ENCODE measurements at places on chromosomes 1 and 21.

DNA sequence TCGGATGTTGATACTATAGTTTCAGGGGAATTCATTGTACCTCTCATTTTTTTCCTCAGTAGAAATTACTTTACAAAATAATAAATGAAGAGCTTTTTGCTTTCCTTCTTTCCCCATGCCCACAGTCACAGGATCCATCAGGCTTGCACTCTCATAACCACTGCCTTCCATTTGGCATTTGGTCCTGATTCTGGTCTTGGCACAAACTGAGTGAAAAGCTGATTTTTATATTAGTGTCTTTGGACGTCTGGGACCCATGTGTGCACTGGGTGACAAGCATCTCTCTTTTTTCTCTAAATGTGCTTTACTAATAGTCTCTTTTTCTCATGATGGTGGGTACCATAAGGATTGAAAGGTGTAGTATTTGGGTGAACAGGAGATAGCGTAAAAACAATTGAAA, 2.8 kb downstream of the ELAVL4 start:
- no peaks in the 10 kb centered on the region for H3K27me3 ChIP-seq
- no peak overlapping the region for H3K4me3 ChIP-seq
- H3K36me3 ChIP-seq: no peaks in the 10 kb centered on the region
- no peak for DNase-seq
- H3K4me1 ChIP-seq: peaks cover 17% of the 10 kb centered on the region

GRCh38 chr1:188154761-188155160, 1326.0 kb downstream of the PLA2G4A start:
- H3K4me1 ChIP-seq: no peaks in the 10 kb centered on the region
- no peaks in the 10 kb centered on the region for H3K36me3 ChIP-seq
- no peak for DNase-seq

GRCh38 chr21:41439248-41439647, 13.2 kb downstream of the MX1 start:
- DNase-seq: no peak
- H3K4me3 ChIP-seq: no peak overlapping the region
- H3K27me3 ChIP-seq: no peaks in the 10 kb centered on the region
- H3K4me1 ChIP-seq: no peaks in the 10 kb centered on the region
- H3K27ac ChIP-seq: no peak overlapping the region
- no peaks in the 10 kb centered on the region for H3K36me3 ChIP-seq

DNA sequence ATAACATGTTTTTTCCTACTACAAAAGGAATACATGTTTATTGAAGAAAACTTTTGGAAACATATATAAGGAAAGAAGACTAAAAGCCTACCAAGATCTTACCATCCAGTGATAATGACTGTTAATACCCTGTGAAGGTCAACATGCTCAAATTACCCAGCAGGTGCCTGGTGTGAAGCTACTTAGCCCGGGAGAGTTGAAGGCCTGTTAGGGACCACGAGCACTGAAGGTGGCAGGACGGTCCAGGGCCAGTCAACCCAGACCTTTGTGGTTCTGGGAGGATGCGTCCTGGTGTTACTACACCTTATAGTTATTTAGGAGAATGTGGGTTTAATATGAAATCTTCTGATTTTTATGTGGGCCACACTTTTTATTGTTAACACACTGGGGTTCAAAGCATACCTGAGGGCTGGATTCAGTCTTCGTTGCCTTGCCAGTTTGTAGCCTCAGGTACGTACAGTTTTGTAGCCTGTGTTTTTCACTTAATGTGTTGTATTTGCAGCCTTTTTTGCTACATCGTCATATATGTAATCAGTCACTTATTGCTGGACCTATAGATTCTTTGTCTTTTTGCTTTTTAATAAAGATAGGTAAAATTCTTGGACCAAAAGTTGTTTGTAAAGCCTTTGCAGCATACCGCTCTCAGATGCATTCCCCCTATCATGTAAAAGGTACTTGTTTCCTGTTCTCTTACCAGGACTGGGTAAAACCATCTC, 9.8 kb downstream of the ITSN1 start:
- no peak for DNase-seq
- no peak overlapping the region for H3K27ac ChIP-seq
- peaks cover 9% of the 10 kb centered on the region for H3K4me1 ChIP-seq
- no peak overlapping the region for H3K4me3 ChIP-seq
- H3K36me3 ChIP-seq: peaks cover 11% of the 10 kb centered on the region

DNA sequence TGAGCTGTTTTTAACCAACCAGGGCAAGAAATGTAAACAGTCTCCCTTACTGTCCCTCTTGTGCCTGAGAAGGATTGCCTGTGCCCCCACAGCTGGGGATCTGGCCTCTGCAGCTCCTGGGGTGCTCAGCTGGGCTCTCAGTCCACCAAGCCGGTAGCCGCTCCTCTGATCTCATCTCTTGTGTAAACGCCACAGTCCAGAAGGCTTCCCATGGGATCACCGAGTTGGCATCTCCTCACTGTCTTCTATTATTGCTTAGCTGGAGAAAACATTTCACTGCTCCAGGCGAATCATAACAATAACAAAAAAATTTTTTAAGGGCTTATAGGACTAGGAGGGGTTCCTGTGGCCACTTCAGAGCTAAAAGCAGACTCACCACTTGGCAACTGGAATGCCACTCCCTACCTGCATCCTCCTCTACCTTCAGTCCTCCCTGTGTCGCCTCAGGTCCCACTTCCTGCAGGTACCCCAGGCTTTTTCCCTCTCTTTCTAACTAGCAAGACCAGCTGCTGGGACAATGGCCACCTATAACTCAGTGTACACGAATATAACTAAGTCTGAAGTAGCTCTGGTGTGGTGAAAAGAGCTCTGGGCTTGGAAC, 75.8 kb downstream of the ATP1A1 start:
- H3K4me1 ChIP-seq: peaks cover 3% of the 10 kb centered on the region
- no peaks in the 10 kb centered on the region for H3K27me3 ChIP-seq
- H3K27ac ChIP-seq: no peak overlapping the region
- DNase-seq: no peak
- H3K4me3 ChIP-seq: no peak overlapping the region
- no peaks in the 10 kb centered on the region for H3K36me3 ChIP-seq

GRCh38 chr1:43292216-43292615, 6.8 kb upstream of the C1orf210 start:
- H3K27me3 ChIP-seq: no peaks in the 10 kb centered on the region
- no peaks in the 10 kb centered on the region for H3K36me3 ChIP-seq
- H3K4me3 ChIP-seq: no peak overlapping the region
- H3K27ac ChIP-seq: no peak overlapping the region
- H3K4me1 ChIP-seq: peaks cover 16% of the 10 kb centered on the region

- no peaks in the 10 kb centered on the region for H3K4me1 ChIP-seq
- H3K27me3 ChIP-seq: no peaks in the 10 kb centered on the region
- H3K27ac ChIP-seq: no peak overlapping the region
- H3K36me3 ChIP-seq: no peaks in the 10 kb centered on the region
- no peak overlapping the region for H3K4me3 ChIP-seq
These were observed 67.9 kb upstream of the KIRREL1 start for GRCh38 chr1:157925419-157926166.

- no peak overlapping the region for H3K27ac ChIP-seq
- H3K4me1 ChIP-seq: no peaks in the 10 kb centered on the region
- H3K4me3 ChIP-seq: no peak overlapping the region
- no peaks in the 10 kb centered on the region for H3K36me3 ChIP-seq
- no peaks in the 10 kb centered on the region for H3K27me3 ChIP-seq
- DNase-seq: no peak
These were observed 187.9 kb downstream of the PATJ start for GRCh38 chr1:61930116-61930645.

DNA sequence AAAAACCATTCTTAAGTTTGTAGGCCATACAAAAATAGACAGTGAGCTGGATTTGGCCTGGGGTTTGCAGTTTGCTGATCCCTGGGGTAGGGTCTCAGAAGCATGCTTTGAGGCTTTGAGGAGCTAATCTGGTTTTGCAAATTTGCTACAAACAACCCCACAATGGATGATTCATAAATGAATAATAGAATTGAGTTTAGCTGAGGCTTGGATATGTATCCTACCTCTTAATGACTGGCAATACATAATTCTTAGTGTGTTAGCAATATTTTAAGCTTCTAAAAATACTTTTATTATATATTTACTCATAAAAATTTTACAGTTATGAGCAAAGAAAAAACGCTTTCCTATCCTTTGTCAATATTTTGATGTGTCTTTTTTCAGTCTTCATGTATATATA, 50.6 kb downstream of the ROR1 start:
- H3K27me3 ChIP-seq: no peaks in the 10 kb centered on the region
- no peak overlapping the region for H3K4me3 ChIP-seq
- DNase-seq: no peak
- H3K4me1 ChIP-seq: peaks cover 1% of the 10 kb centered on the region
- no peak overlapping the region for H3K27ac ChIP-seq
- H3K36me3 ChIP-seq: no peaks in the 10 kb centered on the region

- H3K27me3 ChIP-seq: no peaks in the 10 kb centered on the region
- no peaks in the 10 kb centered on the region for H3K36me3 ChIP-seq
- H3K27ac ChIP-seq: no peak overlapping the region
- H3K4me1 ChIP-seq: no peaks in the 10 kb centered on the region
These were observed 283.3 kb downstream of the DUSP10 start for GRCh38 chr1:221458447-221459156.

- no peak for DNase-seq
- H3K4me3 ChIP-seq: no peak overlapping the region
- no peak overlapping the region for H3K27ac ChIP-seq
These were observed 3.6 kb upstream of the SERBP1 start for GRCh38 chr1:67433837-67434236.

GRCh38 chr1:230594214-230594773, 48.0 kb upstream of the COG2 start:
- no peak overlapping the region for H3K4me3 ChIP-seq
- H3K27ac ChIP-seq: no peak overlapping the region
- H3K27me3 ChIP-seq: peaks cover 3% of the 10 kb centered on the region
- H3K36me3 ChIP-seq: no peaks in the 10 kb centered on the region

- H3K36me3 ChIP-seq: no peaks in the 10 kb centered on the region
- H3K4me3 ChIP-seq: no peak overlapping the region
- DNase-seq: no peak
- H3K27ac ChIP-seq: no peak overlapping the region
- peaks cover 3% of the 10 kb centered on the region for H3K27me3 ChIP-seq
These were observed 5.1 kb downstream of the NAV1 start for GRCh38 chr1:201543871-201544642.

DNA sequence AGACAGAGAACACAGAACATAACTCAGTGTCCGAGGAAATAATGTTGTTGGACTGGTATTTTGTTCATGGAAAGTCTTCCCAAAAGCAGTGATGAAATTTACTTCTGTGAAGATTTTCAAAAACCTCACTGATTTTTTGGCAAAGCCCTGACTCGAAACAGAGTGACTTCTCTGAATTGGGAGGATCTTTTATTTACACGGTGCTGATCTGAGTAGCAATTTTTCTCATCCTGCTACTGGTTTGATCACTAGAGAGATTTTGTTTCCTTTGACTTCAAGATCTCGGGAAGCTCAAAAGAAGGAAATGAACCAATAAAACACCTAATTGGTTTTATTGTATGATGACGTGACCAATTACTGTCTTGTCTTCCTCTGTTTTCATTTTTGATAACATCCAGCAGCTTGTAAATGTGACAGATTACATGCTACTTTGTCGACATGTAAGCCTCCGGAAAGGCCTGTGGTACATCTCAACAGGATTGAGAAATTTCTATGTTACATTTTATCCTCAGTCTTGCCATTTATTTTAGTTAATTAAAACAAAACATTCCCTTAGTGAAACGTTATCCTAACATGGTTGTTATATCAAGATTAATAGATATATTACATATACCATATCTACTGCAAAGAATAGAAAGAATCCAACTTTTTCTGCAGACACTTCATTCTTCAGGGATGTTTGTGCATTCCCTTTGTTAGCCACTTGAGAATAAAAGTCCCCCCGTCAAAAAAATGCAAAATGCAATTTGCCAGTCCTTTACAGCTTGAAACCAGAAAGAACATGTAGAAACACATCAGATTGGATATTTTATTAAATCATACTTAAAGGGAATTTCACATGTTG, 42.8 kb upstream of the IFI44L start:
- no peak overlapping the region for H3K27ac ChIP-seq
- no peaks in the 10 kb centered on the region for H3K36me3 ChIP-seq
- no peaks in the 10 kb centered on the region for H3K4me1 ChIP-seq
- no peak for DNase-seq
- H3K27me3 ChIP-seq: no peaks in the 10 kb centered on the region

DNA sequence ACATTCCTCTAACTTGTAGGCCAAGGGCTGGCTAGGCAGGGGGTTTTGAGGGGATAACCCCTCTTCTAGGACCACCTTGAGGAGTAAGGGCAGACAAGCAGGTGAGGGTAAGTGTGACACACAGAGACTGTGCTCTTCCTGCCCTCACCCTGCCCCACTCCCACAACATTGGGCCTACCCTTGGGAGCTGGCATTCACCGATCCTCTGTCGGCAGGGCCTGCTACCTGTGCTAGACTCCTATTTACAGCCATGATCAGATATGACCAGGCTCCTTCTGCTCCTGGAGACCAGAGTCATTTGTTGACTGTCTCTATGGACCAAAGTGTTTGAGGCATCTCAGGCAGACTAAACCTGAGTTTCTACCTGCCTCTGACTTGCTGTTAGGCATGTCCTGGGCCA, 68.3 kb downstream of the SYF2 start:
- DNase-seq: no peak
- H3K4me1 ChIP-seq: peaks cover 2% of the 10 kb centered on the region
- no peak overlapping the region for H3K4me3 ChIP-seq
- no peaks in the 10 kb centered on the region for H3K27me3 ChIP-seq

DNA sequence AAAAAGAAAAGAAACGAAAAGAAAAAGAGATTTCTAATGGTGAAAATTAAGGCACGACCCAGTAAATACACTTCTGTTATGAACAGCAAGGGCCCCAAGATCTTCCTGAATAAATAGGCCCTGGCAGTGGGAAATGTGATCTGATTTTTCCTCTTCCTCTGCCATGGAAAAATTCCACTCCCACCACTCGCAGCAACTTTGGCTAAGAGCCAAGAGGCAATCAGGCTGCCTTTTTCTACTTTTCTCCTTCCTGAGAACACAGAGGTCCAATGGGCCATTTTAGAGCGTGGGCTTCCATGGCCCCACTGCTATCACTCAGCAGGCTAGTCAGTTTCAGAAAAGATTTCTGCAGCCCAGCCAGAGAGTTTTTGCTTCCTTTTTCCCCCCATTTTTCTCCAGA, 33.7 kb upstream of the AK4 start:
- H3K4me1 ChIP-seq: no peaks in the 10 kb centered on the region
- H3K36me3 ChIP-seq: no peaks in the 10 kb centered on the region
- no peak for DNase-seq
- no peak overlapping the region for H3K27ac ChIP-seq
- H3K4me3 ChIP-seq: no peak overlapping the region
